ENCODE measurements at places on chromosomes 16 and 17.

DNA sequence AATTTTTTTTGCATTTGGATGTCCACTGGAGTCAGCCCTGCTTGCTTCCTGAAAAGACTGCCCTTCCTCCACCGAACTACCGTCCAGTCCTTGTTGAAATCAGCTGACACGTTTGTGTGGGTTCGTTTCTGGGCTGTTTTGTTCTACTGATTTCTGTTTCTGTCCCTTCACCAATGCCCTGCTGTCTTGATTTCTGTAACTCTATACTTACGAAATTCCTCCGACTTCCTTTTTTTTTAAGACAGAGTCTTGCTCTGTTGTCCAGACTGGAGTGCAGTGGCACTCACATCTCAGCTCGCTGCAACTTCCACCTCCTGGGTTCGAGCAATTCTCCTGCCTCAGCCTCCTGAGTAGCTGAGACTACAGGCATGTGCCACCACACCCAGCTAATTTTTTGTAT lies 8.4 kb upstream of the GAA start:
- DNase-seq, result no peak

- no peak for DNase-seq
These were observed 1.4 kb downstream of the TENT4B start for GRCh38 chr16:50154420-50154950.

- DNase-seq, result no peak
These were observed 69.8 kb downstream of the YPEL2 start for GRCh38 chr17:59401274-59401673.

- DNase-seq, result no peak
These were observed 14.0 kb downstream of the CCR7 start for GRCh38 chr17:40551091-40551878.

DNA sequence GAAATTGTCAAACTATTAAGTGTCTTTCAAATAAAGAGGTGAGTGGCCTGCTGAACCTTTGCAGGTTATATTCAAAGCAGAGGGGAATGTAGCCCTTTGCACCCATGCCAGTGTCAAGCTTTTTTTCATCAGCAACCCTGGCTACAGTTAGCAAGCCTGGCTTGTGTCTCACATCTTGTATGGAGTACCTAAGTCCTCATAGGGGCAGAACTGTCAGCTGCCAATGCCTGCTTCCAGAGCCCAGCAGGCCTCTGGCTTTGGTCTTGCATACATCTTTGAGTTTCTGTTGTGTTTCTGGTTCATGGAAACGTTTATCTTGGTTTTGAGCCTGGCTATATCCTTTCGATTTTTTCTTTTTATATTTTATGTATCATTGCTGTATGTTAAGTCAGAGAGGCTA lies 26.8 kb downstream of the REXO5 start:
- DNase-seq, result no peak

GRCh38 chr16:85289760-85290625 lies 177.7 kb upstream of the CIBAR2 start:
- DNase-seq, result no peak

GRCh38 chr17:59607061-59607460 lies 12.6 kb upstream of the CLTC start:
- no peak for DNase-seq

DNA sequence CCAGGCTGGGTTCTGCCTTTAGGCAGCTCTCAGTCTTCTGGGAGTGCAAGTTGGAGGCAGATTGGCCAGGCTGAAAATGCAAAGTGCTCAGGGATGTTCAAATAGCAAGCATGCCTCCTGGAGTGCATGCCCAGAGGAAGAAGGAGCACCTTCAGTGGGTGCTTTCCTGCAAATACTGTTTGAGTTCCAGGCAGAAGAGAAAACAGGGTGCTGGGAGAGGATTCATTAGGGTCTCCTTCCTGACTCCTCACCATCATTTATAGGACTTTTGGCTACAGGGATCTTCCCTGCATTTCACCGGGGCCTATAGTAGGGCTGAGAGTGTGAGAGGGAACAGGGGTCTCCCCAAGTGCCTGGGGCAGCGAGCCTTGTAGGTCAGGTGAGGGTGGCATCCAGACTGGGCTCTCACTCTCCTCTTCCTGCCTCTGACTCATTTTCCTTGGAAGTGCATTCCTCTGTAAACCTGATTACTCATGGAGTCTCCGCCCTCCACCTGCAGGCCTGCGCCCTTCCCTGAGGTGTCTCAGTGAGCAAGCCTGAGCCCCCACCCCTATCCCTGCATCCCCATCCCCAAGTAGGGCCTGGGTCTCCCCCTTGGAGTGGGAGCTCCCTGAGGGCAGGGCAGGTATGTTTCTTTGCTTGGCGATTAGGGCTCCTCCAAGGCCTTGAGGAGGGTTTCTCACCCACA lies 17.1 kb upstream of the TNS4 start:
- DNase-seq, result peak; percentile 88

GRCh38 chr17:64216000-64216337 lies 47.1 kb downstream of the TEX2 start:
- no peak for DNase-seq

DNA sequence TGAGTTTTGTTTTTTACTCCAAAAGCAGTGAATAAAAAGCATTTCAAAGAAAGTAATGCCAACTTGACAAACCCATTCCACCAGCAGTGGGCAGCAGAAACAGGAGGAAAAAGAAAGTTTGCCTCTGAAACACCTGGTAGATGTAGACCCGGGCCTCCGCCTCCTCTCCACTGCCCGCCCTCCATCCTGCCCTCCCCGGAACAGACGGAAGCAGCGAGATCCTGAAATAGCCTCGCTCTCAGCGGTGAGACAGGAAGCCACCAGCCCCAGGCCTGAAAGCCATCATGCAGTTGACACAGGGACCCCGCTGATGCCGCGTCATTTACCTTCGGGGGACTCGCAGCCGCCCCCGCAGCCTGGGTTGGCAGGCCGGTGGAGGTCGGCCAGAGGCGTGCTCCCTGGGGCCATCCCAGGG lies 67.8 kb downstream of the C16orf78 start:
- no peak for DNase-seq

GRCh38 chr16:5073279-5073629 lies 1.6 kb downstream of the ALG1 start:
- DNase-seq, result no peak

DNA sequence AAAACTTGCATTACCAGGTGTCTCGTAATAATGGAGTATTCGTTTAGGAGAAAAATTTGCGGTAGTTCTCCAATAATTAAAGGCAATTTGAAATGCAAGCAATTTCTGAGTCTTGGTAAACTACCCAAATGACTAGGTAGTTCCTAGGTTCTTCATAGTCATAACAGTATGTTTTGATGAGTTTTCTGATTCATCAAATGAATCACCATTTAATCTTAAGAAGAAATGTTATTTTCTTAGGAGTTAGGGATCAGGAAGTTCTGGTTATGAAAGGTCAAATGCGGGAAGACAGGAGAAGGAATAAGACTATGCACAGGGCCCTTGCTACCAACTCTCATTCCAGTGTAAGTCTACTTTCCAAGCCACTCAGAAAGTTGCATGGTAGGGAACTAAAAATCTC lies 221.5 kb upstream of the SOX9 start:
- DNase-seq, result no peak

GRCh38 chr16:30694926-30695693 lies 3.9 kb upstream of the SRCAP start:
- no peak for DNase-seq

- DNase-seq, result no peak
These were observed 31.3 kb upstream of the TOX3 start for GRCh38 chr16:52578007-52578828.

DNA sequence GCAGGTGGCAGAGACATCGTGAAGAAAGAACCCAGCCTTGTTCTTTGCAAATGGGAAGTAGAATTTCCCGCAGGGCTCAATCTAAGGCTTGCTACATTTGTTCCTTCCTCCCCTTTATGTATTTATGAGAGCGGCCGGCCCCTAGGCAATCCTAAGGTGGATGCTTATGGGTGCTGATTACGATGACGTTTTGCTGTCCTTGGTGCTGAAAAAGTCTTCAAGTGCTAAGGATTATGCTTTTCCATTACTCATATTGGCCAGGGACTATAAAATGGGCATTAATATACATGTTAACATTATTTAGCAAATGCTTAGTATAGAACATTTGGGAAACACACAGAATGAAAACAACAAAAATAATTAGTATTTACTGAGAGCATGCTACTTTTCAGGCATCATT lies 313.3 kb upstream of the XYLT1 start:
- no peak for DNase-seq

DNA sequence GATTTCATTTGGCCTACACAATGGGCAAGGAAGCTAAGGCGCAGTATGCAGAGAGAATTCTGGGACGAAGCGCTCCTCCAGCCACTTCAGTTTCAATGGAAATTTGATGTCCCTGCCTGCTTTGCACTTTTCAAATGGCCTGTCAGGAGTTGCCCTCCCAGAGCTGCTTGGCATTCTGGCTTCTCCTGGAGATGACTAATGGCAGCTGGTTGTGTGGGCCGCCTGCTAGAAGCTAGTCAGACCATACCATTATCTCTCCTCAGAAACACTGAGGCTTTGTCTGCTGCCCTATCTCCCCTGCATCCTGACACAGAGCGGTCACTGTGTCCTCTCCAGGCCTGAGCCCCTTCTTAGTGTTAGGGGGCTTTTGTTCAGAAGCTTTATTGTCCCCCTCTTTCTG lies 180.1 kb downstream of the SPECC1 start:
- DNase-seq, result peak; percentile 39

GRCh38 chr17:80346498-80347275 lies 68.3 kb upstream of the ENDOV start:
- no peak for DNase-seq

- no peak for DNase-seq
These were observed 248.1 kb downstream of the HS3ST3A1 start for GRCh38 chr17:13353590-13353989.

DNA sequence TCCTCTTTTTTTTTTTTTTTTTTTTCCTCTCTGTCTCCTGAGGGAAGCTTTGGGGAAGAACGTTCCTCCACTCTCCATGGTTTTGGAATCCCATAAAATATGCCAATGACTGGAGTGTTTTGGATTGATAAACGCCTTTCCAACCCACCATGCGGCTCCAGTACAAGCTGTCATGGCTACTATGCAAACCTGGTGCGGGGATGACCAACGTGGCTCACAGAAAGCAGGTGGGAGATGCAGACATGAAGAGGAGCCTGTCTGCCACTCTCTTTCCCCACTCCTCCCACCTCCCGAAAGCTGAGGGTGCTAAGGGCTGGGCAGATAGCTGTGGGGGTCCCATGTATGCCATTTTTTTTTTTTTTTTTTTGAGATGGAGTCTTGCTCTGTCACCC lies 69.9 kb upstream of the SEC14L1 start:
- no peak for DNase-seq

DNA sequence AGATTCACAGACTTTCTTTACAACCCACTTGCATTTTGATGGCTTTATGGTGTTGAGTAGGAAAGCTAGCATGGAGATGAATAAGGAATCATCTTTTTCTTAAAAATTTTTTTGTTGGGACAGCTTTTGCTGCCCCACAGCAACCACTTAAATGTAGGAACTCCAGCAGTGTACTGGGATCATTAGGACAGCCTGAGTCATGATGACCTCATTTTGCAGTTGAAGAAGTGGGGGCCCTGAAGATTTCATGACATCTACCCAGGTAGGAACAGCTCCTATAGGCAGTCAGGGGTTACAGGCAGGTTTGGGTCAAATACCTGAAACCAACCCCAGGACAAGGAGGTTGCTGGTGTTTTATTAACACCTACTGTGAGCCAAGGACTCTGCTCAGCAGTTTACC lies 2.1 kb downstream of the METTL22 start:
- no peak for DNase-seq

DNA sequence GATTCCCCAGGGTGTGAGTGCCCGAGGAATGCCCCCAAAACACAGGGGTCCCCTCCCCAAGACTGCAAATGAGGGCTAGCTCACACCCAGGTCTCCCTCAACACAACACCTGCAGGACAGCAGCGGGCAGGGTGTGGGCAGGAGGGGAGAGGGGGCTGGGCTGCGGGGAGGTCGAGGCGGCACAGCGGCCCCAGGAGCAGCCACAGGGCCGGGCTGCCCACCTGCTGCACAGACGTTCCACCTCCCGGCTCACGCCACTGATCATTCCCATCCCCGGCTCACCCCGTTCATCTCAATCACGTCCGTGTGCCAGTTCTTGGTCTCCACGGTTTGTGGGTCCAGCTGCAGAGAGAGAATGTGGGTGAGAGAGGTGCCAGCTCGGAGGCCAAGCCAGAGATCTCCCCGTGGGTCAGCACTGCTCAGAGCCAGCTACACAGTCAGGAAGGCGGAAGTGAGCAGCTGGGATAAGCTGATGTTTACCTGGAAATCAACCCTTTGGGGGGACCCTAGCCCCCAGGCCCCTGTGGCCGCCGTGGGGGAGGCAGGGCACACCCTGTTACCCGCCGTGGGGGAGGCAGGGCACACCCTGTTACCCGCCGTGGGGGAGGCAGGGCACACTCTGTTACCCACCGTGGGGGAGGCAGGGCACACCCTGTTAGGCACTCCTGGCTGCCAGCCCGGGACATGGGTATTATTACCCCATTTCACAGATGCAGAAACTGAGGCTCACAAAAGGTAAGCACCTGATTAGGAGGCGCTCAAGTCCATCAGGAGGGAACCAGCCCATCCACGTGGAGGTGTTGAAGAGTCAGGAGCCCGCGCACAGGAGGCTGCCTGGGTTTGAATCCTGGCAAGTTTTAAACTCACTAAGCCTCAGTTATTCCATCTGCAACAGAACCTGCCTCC lies 16.1 kb downstream of the TIMM22 start:
- no peak for DNase-seq

- DNase-seq, result no peak
These were observed 162.2 kb upstream of the TNRC6C start for GRCh38 chr17:77796176-77796860.

DNA sequence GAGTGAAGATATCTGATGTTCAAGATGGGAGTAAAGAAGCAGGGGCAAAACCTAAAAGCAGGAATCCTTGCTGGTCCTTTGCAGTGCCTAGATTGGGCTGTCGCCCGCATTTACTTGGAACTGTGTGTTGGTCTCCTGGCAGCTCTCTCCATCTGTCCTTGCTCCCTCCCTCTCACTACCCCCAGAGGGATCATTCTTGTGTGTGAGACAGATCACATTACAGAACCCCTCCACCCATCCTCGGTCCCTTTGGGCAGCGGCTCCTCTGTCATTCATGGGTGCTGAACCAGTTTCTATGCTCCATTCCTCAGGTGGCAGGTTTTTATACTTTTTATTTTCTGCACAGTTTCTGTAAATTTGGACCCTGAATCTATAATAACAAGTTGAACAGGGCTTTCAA lies 99.4 kb upstream of the MYOCD start:
- no peak for DNase-seq

All from SW480 (cell line).